Stimulated activated CD4-positive, alpha-beta T cell treated with anti-CD3 and anti-CD28 coated beads, Interleukin-2, amount 100 ng/mL, for 48 hours (primary cell): ENCODE measurements at places on chromosomes 12 and 14.

GRCh38 chr12:54744590-54744989 is 96.4 kb upstream of the DCD start:
- DNase-seq: no peak

DNA sequence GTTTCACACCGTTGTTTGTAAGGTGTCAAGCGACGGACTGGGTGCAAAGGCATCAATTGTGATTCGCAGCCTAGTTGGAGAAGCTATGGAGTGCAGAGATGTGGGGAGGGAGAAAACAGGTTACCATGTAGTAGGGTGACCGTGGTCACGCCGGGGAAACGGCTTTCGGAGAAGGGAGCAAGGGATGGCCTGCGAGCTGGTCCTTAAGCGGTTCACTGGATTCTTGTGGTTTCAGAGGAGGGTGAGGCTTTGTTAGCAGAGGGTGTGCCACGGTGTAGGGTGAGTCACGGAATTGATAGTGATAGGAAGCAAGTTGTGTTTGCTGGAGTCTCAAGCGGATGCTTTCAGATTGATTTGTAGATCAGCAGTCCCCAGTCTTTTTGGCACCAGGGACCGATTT is 2.3 kb downstream of the PIWIL1 start:
- no peak for DNase-seq

- no peak for DNase-seq
Observed at GRCh38 chr14:42378274-42378673, 771.6 kb downstream of the LRFN5 start.

DNA sequence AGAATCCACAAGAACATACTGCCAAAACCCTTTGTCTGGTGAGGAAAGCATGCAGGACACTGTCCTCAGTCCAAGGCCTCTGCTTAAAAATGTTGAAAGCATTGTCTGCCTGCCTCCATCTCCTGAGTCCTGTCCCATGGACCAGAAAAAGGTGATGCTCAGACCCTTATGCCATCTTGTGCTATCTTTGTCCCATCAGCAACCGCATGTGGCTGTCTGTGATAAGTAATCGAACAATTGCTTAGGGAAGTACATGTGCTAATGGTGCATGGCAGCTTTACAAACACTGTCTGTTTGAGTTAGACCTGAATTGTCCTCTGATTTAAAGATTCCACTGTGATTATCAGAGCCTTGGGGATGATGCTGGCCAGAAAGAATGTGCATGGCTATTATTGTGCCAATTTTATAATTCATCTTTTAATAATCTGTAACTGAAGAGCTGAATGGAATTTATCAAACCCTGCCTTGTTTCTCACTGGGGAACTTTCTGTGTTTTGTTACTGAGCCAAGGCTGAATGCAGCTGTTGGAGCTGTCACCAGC is 177.5 kb downstream of the DACT1 start:
- no peak for DNase-seq

DNA sequence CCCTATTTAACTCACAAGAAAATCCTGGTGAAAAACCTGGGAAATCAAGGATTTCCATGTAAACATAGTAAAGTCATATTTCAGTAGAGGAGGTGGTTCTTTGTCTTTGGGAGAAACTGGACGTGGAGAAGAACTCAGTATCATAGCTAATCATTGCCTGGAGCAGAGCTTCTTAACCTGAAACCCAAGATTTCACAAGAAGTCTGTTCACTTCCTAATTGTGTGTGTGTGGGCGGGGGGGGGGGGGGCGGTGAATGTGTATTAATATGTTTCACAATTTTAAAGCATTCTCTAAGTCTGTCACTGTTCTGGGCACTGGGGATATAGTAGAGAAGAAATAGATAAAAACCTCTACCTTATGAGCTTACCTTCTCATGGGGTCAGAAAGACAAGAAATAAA is 96.7 kb upstream of the PPP4R3A start:
- DNase-seq: no peak

GRCh38 chr12:82351390-82351789 is 6.8 kb downstream of the CCDC59 start:
- DNase-seq: no peak
